Colonic mucosa (tissue), 4 donors: ENCODE measurements at places on chromosomes 2 and 18. TPM values are rescaled to one million over a fixed set of nuclear protein-coding genes. Genes with fewer than 3 reads are reported as not detected.

GRCh38 chr2:65450393-65450792 lies 18.0 kb upstream of the SPRED2 start:
- H3K4me3 ChIP-seq, result no peak overlapping the region
- no peaks in the 10 kb centered on the region for H3K4me1 ChIP-seq
- no peak overlapping the region for H3K27ac ChIP-seq
- H3K36me3 ChIP-seq, result no peaks in the 10 kb centered on the region

DNA sequence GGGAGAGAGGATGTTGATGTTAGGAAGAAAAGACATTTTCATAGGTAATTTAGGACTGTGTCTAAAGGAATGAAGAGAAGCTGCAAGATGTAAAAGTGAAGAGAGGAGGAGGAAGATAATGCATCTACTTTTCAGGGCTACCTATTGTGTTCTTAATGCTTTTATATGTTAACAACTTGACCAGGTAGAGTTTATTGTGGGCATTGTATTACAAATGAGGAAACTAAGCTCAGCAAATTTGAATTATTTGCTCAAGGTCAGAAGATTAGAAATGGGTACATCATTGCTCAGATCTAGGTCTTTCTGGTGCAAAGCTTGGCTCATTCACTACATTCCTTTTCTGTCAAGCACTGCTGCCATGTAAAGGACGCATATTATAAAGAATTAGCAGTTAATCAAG lies 441.7 kb downstream of the THSD7B start:
- no peaks in the 10 kb centered on the region for H3K27me3 ChIP-seq
- H3K27ac ChIP-seq, result no peak overlapping the region
- no peak overlapping the region for H3K4me3 ChIP-seq
- DNase-seq, result no peak

DNA sequence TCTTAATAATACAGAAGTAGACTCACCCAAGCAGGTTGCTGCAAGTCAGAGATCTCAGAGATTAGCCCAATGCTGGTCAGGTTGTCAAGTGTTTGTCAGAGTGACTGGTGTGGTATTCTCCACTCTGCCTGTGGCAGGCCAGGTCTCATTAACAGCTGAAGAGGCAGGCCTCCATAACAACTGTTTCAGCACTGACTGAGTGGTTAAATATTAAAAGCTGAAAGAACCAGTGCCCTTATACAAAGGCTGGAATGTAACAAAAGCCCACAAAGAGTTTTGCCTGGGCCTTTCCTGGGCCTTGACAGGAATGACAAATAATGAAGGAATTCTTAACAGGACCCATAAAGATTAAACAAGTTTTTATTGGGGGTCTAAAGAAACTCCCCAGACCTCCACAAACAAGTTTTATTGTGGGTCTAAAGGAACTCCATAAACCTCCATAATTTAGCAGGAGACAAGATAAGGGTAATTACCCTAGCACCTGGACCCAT lies 26.8 kb downstream of the SULT1C2 start:
- peak; percentile 52 for DNase-seq
- no peaks in the 10 kb centered on the region for H3K36me3 ChIP-seq
- H3K27ac ChIP-seq, result peak overlapping the region; percentile 48
- H3K27me3 ChIP-seq, result no peaks in the 10 kb centered on the region
- H3K4me1 ChIP-seq, result peaks cover 13% of the 10 kb centered on the region

DNA sequence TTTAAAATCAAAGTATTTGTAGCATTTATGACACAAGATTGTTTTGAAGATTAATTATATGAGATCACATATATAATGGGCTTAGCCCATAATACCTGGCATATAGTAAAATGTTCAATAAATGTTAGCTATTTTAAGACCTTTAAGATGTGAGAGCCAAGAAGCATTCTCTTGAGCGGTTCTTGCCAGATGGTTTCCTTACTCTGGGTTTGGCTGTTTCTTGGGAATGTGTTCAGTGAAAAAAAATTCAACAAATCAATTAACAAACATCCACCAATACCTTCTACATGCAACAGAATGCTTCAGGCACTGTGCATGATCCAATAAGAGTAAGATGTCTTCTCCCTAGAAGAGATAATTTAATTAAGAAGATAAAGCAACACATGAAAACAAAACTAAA lies 230.4 kb downstream of the CMPK2 start:
- no peaks in the 10 kb centered on the region for H3K36me3 ChIP-seq
- H3K27ac ChIP-seq, result no peak overlapping the region
- H3K27me3 ChIP-seq, result no peaks in the 10 kb centered on the region
- H3K4me1 ChIP-seq, result no peaks in the 10 kb centered on the region
- no peak overlapping the region for H3K4me3 ChIP-seq
- DNase-seq, result no peak

- no peak overlapping the region for H3K4me3 ChIP-seq
- H3K27me3 ChIP-seq, result no peaks in the 10 kb centered on the region
- H3K27ac ChIP-seq, result no peak overlapping the region
- DNase-seq, result no peak
- H3K4me1 ChIP-seq, result no peaks in the 10 kb centered on the region
- H3K36me3 ChIP-seq, result no peaks in the 10 kb centered on the region
Observed at GRCh38 chr2:17950006-17950405, 71.5 kb downstream of the KCNS3 start.

DNA sequence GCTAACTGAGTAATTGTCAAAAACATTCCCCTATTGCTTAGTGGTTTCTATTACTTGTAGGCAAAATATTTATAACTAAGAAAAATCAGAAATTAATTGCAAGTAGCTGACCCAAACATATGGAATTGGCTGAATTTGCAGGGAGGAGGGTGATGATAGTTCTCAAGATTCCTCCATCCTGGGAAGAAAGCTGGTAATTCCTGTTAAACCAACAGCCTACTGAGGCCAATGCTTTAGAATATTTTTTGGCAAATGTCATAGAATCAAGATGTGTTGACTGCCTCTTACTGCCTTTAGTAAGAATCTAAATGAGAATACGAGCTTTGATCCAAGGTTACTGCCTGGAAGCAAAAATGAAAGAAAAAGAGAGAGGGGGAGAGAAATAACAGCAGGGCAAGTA lies 120.0 kb downstream of the COL6A3 start:
- H3K4me3 ChIP-seq, result no peak overlapping the region
- no peak overlapping the region for H3K27ac ChIP-seq
- H3K36me3 ChIP-seq, result no peaks in the 10 kb centered on the region
- no peak for DNase-seq
- H3K27me3 ChIP-seq, result no peaks in the 10 kb centered on the region

GRCh38 chr2:233063269-233063975 lies 3.3 kb downstream of the INPP5D start:
- H3K4me1 ChIP-seq, result peaks cover 5% of the 10 kb centered on the region
- no peaks in the 10 kb centered on the region for H3K36me3 ChIP-seq
- no peak for DNase-seq
- H3K27me3 ChIP-seq, result no peaks in the 10 kb centered on the region
- no peak overlapping the region for H3K4me3 ChIP-seq

DNA sequence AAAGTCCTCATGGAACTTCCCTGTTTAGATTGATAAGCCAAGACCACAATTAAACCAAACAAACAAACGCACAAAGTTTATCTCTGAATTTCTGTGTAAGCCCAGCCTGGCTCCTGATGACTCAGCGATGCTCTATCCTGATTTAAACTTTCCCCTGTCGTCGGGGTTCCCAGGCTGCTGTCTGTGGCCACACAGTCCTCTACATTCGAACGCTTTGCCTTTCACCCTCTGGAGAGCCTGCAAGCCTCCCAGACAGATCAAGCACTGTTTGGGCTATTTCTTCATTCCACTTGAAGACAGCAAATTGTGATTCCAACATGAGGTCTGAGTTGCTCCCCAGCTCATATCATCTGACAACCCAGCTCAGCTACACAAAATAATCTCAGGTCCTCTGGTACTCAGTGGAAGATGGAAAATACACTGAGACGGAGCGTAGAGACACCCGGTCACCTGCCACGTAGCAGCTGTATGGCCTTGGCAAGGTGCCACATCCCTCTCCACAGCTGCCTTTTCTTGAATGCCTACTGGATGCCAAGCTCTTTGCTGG lies 51.2 kb downstream of the CYRIA start:
- no peaks in the 10 kb centered on the region for H3K27me3 ChIP-seq
- no peak for DNase-seq
- peaks cover 6% of the 10 kb centered on the region for H3K4me1 ChIP-seq
- no peaks in the 10 kb centered on the region for H3K36me3 ChIP-seq

DNA sequence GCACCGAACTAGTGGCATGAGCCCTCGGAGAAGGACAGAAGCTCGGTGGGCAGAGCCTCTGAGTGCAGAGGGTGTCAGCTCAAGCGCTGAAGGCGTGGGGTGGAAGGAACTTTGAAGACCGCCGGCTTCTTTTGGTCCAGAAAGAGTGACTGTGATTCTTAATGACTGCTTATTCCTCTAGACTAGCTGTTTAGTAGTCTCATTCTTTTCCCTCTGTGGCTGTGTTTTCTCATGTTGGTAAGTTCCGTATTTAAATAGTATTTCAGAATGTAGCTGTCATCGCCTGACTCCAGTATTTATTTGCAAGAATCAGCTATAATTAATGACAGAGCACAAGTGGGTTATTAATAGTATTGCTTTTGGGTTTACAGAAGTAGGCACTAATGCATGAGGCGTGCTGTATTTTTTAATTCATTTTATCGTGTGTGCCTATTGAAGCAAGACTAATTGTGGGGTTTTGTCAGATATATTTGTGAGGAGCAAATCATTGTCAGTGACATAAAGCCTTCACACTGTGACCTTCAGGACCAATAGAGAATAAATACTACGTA lies 80.8 kb upstream of the NFATC1 start:
- H3K36me3 ChIP-seq, result no peaks in the 10 kb centered on the region
- H3K4me3 ChIP-seq, result no peak overlapping the region
- H3K4me1 ChIP-seq, result no peaks in the 10 kb centered on the region
- no peak overlapping the region for H3K27ac ChIP-seq
- H3K27me3 ChIP-seq, result no peaks in the 10 kb centered on the region

DNA sequence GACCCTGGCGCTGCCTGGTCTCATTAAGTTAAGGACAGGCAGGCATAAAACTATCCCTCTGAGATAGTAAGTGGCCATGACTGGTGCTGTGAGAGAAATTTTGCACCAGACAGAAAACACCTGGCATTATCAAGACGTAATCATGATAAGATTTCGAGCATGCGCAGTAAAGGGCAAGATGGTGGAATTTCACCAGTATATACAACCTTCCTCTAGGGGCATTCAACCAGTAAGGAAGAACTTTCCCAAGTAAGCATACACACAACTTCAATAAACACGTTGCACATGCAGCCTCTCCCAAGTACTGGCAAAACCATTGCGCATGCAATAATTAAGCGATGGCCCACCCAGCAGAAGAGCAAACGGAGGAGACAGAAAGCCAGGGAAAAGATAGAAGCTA lies 1376.4 kb upstream of the CRIM1 start:
- no peaks in the 10 kb centered on the region for H3K36me3 ChIP-seq
- H3K27ac ChIP-seq, result no peak overlapping the region
- no peak for DNase-seq
- no peaks in the 10 kb centered on the region for H3K27me3 ChIP-seq
- H3K4me1 ChIP-seq, result no peaks in the 10 kb centered on the region

- no peaks in the 10 kb centered on the region for H3K4me1 ChIP-seq
- no peaks in the 10 kb centered on the region for H3K27me3 ChIP-seq
- DNase-seq, result no peak
- H3K27ac ChIP-seq, result no peak overlapping the region
- no peak overlapping the region for H3K4me3 ChIP-seq
- H3K36me3 ChIP-seq, result no peaks in the 10 kb centered on the region
Observed at GRCh38 chr18:67726882-67727281, 210.4 kb upstream of the DSEL start.

DNA sequence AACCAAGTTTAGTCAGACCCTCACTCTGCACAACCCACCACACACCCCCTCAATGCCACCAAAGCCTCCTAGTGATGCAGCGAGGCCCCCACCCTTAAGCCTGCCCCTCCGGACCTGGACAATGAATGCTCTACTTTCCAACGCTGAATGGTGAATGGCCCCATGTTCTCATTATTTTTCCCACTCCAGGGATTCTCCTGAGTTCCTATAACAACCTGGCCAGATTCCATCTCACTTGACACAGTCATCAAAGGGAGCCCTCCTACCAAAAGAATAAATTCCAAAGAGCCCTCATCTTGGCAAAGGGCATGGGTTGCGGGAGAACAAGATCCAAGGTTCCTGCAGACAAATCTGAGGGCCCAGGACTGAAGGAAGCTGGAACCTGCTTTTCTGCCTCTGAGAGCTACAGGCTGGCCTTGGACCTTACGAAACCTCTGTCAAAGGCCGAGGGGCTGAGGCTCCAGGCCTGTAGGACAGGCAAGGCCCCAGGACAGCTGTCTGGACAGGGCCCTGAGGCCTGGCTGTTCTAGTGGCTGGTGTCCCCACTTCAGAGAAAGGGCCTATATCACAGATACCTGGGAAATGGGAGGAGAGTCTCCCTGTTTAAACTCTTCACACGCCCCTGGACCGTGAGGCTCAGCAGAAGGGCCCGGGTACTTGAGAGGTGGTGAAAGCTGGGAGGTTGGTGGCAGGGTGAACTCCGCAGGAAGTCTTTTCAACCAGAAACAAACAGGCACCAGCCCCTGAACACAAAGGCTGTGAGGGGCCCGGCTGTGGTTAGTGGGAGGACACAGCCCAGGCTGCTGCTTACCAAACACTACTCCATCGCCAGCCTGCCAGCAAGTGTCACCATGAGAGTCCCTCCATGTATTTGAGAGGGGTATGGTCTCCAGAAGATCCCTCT lies 27.3 kb downstream of the SFXN5 start:
- no peaks in the 10 kb centered on the region for H3K27me3 ChIP-seq
- no peak overlapping the region for H3K27ac ChIP-seq
- no peaks in the 10 kb centered on the region for H3K4me1 ChIP-seq
- DNase-seq, result no peak
- no peak overlapping the region for H3K4me3 ChIP-seq

GRCh38 chr2:34899079-34899478 lies 1300.0 kb upstream of the FAM98A start:
- H3K27me3 ChIP-seq, result no peaks in the 10 kb centered on the region
- H3K27ac ChIP-seq, result no peak overlapping the region
- H3K36me3 ChIP-seq, result no peaks in the 10 kb centered on the region
- no peaks in the 10 kb centered on the region for H3K4me1 ChIP-seq
- H3K4me3 ChIP-seq, result no peak overlapping the region
- no peak for DNase-seq

DNA sequence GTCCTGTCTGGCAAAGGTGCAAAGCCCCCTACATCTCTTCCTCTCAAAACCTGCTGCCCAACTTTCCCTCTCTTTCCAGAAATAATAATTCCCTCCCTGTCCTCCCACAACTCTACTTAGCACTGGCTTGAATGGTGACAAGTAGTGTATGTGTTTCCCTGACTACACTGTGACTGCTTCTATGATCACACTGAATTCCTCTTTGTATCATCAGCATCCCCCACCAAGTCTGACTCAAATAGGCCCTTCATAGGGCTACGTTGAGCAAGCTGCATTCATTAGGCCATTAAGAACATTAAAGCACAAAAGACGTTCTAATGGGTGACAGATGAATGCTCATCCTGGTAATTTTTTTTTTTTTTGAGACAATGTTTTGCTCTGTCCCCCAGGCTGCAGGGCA lies 13.7 kb upstream of the ST3GAL5 start:
- no peaks in the 10 kb centered on the region for H3K4me1 ChIP-seq
- no peak overlapping the region for H3K4me3 ChIP-seq
- H3K27ac ChIP-seq, result no peak overlapping the region
- no peaks in the 10 kb centered on the region for H3K27me3 ChIP-seq

The IL1F10 gene
- not detected for total RNA-seq

The PDCD1 gene
- 0.35 TPM for total RNA-seq

The TUBA3D gene
- not detected for total RNA-seq

The ALLC gene
- not detected for total RNA-seq

The BMPR2 gene
- 44.7 TPM for total RNA-seq

The APOB gene
- 3.3 TPM for total RNA-seq

The SLC25A12 gene
- total RNA-seq, result 12.3 TPM
